ENCODE measurements at places on chromosomes 11 and 22. TPM values are rescaled to one million over a fixed set of nuclear protein-coding genes. Genes with fewer than 3 reads are reported as not detected.

Gene GPHA2
- total RNA-seq: not detected

Gene MPPED2
- 20.4 TPM for total RNA-seq

Gene ALG9
- 27.8 TPM for total RNA-seq

Gene SGSM1
- 9.2 TPM for total RNA-seq

Gene GTSE1
- 0.55 TPM for total RNA-seq

Gene SLC17A6
- not detected for total RNA-seq

Gene RIBC2
- 1.2 TPM for total RNA-seq

Gene JAML
- total RNA-seq: 8.0 TPM

Gene KCNE3
- 3.8 TPM for total RNA-seq

Gene CAPRIN1
- total RNA-seq: 147 TPM

Gene AIFM3
- 1.0 TPM for total RNA-seq

Gene TUB
- total RNA-seq: 5.9 TPM

Gene P2RY2
- 2.9 TPM for total RNA-seq

Gene MMP7
- 2.2 TPM for total RNA-seq

Gene PPP6R2
- 46.7 TPM for total RNA-seq

Gene SCN3B
- 0.16 TPM for total RNA-seq

Gene FBLN1
- 1,512 TPM for total RNA-seq
